ENCODE measurements at places on chromosomes 7 and 10.

DNA sequence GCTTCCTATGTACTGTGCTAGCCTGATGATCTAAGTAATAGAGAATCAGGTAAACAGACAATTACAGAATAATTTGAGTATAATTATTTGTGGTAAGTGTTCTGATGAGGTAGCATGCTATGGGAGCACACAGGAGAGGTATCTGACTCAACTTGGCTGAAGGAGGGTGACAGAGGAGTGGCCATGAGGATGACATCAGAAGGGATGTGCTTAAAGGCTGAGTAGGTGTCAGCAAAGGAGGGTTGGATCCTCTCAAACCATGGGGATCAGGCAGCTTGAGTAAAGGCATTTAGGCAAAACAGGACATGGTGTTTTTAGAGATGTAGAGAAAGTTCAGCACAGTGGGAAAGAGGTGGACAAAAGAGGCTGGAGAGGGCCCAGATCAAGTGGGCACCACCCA is 29.0 kb downstream of the KLHDC10 start:
- DNase-seq: no peak

DNA sequence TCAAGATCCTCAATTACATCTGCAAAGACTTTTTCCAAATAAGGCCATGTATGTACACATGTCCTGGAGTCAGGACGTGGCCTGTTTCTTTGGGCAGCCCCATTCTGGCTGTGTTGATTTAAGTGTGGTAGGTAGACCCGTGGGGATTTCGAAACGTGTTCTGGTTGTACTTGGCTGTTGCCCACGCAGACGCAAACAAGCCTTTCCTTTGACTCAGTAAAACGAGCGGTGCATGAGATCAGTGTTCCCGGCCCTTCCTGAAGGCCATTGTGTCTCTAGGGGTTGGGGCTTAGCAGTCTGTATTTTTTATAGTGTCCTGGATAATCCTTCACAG is 64.8 kb upstream of the DNAJB6 start:
- DNase-seq: no peak

GRCh38 chr7:71237945-71238344 is 106.0 kb downstream of the GALNT17 start:
- DNase-seq: no peak

- DNase-seq: no peak
Measured at GRCh38 chr7:77326131-77326530, 90.0 kb downstream of the GSAP start.

DNA sequence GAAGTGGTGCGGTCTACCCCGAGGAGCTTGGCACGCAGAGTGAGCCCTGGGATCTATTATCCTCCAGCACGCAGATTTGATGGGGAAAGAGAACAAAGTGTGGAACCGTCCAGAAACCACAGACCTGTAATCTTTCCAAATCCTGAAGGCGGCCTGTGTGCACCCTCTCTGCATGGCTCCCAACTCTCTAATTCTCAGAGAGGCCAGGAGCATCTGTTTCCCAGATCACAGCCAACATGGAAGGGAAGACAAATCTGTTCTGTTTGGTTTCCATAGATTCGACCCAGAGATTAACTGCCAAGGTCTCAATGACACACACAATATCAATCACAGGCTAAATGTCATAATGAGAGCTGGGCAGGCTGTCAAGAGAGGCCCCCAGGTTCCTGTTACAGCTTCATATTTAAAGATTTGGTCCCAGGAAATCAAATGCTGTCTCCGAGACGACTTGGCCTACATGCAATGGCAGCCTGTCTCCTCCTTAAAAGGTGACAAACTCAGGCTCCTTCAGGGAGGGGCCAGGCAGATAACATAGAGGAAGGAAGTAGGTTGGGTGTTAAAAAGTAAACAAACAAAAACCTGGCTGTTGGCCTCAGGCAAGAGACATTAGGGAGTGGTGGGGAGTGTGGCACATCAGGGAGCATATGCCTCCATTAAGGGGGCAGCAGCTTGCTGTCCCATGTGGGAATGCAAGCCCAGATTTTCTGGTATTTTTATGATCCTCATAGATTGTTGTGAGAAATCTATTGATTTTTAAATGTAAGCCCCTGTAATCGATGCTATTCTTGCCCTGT is 48.8 kb upstream of the SAMD8 start:
- DNase-seq: no peak

DNA sequence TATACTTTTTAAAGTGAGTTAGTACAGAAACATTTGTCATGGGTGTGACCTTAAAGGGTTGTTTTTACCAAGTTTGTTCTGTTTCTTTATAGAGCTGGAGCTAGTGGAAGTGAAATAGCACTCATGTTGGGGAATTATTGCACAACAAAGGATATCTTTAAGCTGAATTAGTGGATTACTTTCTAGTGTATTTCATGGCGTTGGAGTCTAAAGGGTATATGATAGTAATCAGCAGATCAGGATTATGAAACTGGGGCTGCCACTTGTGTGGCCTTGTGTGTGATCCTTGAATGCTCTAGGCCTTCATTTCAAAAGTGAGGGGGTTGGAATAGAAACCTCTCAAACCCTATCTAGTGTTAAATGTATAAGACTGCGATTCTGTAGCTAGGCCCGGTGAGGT is 123.6 kb downstream of the LYZL1 start:
- no peak for DNase-seq
